ENCODE measurements at places on chromosomes 5 and 9. TPM values are rescaled to one million over a fixed set of nuclear protein-coding genes. Genes with fewer than 3 reads are reported as not detected.

Gene PAEP
- not detected for total RNA-seq

Gene LHX3
- 1.1 TPM for total RNA-seq

Gene C9
- total RNA-seq: 0.39 TPM

Gene ANKRD31
- 0.66 TPM for total RNA-seq

Gene DAB2IP
- total RNA-seq: 26.0 TPM

Gene CYLC2
- total RNA-seq: not detected

Gene PCDHGA5
- 0.57 TPM for total RNA-seq

Gene ADAMTS12
- total RNA-seq: not detected

Gene MTAP
- total RNA-seq: 53.3 TPM

Gene ZNF354B
- total RNA-seq: 22.3 TPM

Gene ACOT12
- total RNA-seq: 1.4 TPM

Gene RASGRF2
- total RNA-seq: 23.5 TPM

Gene TAF1L
- total RNA-seq: not detected

Gene MARVELD2
- total RNA-seq: 50.3 TPM

Gene ADAMTS2
- total RNA-seq: 0.05 TPM

Gene OR13C9
- total RNA-seq: not detected

Gene SHOC1
- not detected for total RNA-seq

Gene ADAMTSL2
- 0.68 TPM for total RNA-seq
